ENCODE measurements at places on chromosomes 1 and 21.

DNA sequence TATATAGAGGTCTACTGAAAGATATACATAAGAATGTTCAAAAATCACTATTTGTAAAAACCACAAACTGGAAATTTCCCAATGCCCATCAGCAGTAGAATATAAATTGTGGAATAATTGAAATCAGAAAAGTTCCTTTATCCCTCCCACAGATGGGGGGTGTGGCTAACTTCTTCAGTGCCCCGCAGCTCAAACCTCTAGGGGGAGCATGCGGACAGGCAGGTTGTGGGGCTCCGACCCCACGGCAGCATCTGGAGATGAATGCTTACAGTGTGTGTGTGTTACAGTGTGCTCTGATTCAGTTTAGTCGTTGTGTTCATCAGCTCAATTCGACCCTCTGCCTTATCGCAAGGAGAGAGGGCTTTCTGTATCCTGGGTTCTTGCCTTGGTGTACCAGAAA is 262.1 kb upstream of the LRRC7 start:
- no peak for DNase-seq

DNA sequence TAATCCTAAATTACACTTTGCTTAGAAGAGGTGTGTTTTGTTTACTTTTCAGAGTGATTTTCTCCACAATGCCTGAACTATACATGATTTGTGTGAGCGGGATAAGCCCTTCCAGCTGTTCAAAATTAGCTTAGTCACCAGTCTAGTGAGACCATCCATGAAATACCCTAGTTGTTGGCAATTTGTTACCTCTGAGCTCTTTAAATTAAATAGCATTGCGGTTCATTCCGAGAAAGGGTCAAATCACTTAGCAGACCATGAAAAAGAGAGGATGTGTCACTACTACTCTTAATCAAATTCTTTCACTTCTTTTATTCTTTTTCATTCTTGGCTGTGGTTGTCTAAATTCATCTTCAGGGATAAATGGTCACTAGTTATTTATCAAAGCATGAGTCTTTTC is 11.9 kb upstream of the VAV3 start:
- no peak for DNase-seq

DNA sequence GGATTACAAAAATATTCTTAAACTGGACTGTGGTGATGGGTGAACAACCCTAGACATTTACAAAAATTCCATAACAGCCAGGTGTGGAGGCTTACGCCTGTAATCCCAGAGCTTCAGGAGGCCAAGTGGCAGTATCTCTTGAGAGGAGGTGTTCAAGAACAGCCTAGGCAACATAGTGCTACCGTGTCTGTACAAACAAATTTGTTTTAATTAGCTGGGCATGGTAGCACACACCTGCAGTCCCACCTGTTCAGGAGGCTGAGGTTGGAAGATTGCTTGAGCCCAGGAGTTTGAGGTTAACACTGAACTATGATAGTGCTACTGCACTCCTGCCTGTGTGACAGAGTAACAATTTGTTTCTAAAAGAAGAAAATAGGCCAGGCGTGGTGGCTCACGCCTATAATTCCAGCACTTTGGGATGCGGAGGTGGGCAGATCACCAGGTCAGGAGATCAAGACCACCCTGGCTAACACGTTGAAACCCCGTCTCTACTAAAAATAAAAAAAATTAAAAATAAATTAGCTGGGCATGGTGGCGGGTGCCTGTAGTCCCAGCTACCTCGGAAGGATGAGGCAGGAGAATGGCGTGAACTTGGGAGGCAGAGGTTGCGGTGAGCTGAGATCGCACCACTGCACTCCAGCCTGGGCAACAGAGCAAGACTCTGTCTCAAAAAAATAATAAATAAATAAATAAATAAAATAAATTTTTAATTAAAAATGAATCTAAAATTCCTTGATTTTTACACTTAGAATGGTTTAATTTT is 37.1 kb downstream of the ARID4B start:
- DNase-seq: no peak

DNA sequence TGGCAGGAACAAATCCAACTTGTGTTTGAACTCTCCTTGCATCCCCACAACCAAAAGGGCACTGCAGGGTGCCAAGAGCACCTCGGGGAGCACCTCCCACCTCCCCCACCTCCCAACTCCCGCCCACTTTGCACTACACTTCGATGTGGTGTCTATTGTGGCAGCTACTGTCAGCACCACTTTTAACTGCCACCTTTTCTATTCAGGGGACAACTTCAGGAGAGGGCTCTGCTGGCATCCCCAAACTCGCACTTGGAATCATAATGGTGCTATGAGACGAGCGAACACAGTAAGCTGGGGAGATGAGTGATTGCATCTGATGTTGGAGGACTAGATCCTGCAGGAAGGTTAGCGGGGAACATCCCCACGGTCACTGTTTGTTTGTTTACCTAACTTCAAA is 238.2 kb upstream of the PROX1 start:
- DNase-seq: no peak

All from GM12892 (cell line).